NT2/D1 (cell line): ENCODE measurements at places on chromosomes 7 and 10.

- DNase-seq = peak; percentile 59
Measured at GRCh38 chr10:73590881-73591799, at the start of gene USP54. USP54 (minus strand) TSS chr10:73591342; CDS start chr10:73575658, 15,684 bp downstream.

GRCh38 chr10:87976101-87976743 is 112.8 kb downstream of the PTEN start:
- no peak for DNase-seq

GRCh38 chr10:24446739-24447138 is 237.8 kb downstream of the KIAA1217 start:
- no peak for DNase-seq

DNA sequence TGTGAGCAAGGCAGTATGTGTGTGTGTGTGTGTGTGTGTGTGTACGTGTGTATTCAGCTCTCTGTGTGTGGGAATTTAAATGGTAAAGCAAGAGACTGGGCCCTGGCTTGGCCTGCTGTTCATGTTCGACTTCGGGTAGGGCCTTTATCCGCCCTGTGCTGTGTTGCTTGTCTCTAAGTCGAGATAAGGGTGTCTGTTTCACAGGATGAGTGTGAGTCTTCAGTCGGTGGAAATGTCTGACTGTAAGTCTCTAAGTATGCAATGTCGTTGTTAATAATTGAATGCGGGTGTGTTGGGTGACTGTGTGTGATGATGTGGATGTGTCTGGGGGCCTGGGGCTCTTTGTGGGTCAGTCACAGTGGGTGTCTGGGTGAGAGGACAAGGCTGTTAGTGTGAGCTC is 34.8 kb downstream of the HIF1AN start:
- no peak for DNase-seq

- no peak for DNase-seq
Measured at GRCh38 chr7:42886893-42887505, 24.9 kb downstream of the C7orf25 start.

GRCh38 chr7:8185926-8186683 is 75.9 kb downstream of the ICA1 start:
- no peak for DNase-seq

DNA sequence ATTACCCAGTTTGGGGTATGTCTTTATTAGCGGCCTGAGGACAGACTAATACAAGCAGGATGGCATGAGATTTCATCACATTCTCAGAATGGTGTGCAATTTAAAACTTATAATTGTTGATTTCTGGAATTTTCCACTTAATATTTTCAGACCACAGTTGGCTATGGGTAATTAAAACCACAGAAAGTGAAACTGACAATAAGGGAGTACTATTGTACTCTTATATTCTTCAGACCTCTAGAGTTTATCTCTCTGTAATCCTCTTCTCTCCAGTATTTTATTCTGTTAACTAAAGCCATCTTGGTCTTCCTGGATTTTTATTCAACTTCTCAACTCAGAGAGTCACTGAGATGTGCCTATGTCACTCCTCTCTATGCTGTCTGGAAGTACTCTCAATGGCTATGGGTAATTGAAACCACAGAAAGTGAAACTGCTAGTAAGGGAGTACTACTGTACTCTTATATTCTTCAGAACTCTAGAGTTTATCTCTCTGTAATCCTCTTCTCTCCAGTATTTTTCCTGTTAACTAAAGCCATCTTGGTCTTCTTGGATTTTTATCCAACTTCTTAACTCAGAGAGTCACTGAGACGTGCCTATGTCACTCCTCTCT is 118.3 kb downstream of the PPP1R17 start:
- no peak for DNase-seq

DNA sequence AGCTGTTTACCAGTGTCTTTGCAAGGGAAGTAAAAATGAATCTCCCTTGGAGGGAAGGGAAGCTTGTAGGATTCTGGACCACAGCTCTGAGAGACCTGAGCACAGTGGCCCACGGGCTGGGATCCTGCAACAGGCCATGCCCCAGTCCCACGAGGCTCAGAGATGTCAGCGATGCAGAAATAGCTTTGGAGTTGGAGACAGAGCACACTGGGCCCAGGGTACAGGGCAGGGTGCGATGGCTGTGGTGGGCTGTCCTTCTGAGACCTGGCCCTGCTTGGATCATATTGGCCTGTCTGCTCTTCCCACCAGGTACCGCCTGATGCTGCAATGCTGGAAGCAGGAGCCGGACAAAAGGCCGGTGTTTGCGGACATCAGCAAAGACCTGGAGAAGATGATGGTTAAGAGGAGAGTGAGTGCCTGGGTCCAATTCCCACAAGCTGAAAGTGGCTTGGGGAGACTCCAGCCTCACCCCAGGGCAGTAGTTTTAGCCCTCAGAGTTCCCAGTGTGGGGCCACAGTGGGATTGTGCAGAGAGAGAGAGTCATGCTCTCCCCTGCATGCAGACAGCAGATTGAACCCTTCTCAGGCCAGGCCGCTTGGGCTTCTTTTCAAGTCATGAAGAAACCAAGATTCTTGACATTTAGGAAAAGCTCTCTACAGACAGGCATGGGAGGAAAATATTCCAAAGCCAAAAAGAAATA is 13.5 kb upstream of the CSGALNACT2 start:
- no peak for DNase-seq

- no peak for DNase-seq
Measured at GRCh38 chr10:82591421-82591820, 716.4 kb downstream of the NRG3 start.

- DNase-seq = no peak
Measured at GRCh38 chr7:68364886-68365625, 1233.2 kb upstream of the AUTS2 start.

- DNase-seq = no peak
Measured at GRCh38 chr7:116547347-116547746, 22.5 kb downstream of the CAV1 start.

GRCh38 chr7:151662251-151662826 is 142.6 kb upstream of the RHEB start:
- no peak for DNase-seq

DNA sequence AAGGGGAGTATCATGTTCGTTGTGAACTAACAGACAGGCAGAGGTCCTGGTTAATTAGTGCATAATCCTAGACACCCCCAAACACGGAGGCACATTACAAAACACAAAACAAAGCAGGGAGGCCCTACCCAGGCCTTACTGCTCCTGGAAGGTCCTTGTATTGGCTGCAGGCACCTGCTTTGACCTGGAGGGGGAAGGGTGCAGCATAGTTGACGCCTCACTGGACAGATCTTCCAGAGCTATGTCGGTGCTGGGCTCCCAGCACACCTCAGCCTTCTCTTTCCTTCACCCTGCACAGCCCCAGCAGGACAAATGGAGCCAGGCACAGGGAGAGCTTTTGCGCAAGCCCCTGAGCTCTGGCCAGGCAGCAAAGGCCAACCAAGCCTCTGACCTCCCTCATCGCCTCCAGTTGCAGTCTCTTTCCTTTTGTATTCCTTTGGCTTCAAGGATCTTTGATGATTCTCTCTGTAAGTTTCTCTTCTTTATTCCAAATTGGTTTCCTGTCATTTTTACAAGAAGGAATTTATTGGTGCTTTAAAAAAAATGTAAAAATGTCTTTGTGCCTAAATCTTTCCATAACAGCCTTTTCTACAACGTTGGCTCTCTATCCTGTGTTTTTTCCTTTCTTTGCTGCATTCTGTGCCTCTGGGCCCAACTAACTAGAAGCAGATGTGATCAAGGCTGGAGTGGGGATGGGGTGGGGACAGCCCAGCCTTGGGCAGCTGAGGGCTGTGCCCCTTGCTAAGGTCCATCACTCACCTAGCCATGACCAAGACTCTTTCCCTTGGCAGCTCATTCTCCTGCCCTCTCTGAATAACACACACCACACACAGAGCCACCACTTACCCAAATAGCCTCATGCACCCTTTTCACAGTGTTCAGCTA is 317.1 kb upstream of the NPVF start:
- no peak for DNase-seq

DNA sequence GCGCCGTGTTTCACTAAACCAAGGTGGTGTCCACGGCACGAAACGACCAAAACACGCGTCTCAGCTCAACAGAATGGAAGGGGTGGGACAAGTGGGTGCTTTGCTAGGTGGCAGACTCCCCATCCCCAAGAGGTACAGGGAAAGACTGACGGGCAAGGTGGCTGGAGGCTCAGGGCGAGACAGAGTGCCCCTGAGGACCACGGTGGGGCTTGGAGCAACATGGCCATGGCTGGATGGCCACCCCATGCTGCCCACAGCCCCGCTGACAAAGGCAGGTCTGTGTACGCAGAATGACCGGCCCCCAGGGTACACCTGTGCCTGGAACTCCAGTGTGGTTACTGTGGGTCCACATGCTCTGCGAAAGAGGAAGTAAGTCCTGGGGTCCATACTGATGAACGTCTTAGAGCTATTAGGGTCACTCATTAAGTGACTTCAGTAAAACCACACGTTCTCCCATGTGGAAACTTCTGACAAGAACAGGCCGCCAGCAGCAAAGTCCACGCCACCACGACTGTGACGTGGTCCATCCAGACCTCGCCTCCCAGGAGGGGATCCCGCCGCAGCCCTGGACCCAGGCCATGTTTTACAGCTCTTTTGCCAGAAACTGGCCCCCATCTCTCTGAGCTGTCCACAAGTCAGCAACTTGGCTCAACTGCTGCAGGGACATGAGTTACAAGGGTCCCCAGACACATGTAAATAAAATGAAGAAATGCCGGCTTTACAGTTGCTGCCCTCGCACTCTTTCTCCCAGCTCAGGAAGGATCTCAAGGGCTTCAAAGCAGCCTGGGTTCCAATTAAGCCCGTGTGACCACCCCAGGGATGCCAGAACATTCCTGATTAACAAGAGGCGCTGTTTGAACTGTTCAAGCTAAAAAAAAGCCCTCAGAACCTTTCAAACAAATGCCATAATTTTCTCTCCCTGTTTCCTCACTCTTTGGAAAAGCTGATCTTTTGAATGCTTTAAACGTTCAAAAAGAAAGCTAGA is 66.8 kb downstream of the MAD1L1 start:
- no peak for DNase-seq

GRCh38 chr7:66283003-66283920 is 78.1 kb downstream of the TPST1 start:
- DNase-seq = no peak

DNA sequence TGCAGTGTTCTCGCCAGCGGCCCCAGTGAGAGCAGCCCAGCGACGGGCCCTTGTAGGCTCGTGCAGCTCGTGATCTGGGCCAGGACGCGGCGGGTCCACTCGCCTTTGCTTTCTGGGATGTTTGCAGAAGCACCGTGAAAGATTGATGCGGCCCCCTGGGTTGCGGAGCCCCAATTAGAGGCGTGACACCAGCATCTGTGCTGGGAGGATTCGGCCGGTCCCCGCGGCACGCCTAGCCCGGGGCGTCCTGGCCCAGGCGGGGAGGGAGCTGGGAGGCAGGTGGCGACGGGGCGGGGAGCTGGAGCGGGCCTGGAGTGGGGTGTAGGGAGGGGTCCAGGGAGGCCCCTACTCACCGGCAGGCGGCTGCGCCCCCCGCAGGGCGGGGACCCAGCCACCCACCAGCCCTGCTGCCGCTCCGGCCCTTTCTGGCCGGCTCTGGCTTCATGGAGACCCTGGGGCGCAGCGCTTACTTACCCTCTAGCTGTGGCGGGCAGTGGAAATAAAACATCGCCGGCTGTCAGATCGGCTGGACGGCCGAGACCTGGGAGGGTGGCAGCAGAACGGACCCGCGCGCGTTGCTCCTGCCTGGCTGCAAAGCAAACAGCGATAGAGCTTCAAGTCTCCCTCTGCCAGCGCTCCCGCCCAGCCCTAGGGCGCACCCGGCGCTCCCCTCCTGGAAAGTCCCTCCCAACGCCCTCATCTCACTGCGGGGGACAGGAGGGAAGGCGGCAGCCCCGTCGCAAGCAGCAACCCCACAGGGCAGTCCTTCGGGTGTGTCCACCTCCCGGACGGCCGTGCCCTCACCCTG is 752 bp downstream of the DRGX start:
- DNase-seq = no peak

GRCh38 chr7:124566583-124566982 is 199.0 kb downstream of the GPR37 start:
- DNase-seq = peak; percentile 46

- DNase-seq = no peak
Measured at GRCh38 chr7:5634107-5634950, 147.1 kb downstream of the RNF216 start.

- DNase-seq = no peak
Measured at GRCh38 chr10:43453266-43453831, 16.4 kb downstream of the ZNF487 start.

DNA sequence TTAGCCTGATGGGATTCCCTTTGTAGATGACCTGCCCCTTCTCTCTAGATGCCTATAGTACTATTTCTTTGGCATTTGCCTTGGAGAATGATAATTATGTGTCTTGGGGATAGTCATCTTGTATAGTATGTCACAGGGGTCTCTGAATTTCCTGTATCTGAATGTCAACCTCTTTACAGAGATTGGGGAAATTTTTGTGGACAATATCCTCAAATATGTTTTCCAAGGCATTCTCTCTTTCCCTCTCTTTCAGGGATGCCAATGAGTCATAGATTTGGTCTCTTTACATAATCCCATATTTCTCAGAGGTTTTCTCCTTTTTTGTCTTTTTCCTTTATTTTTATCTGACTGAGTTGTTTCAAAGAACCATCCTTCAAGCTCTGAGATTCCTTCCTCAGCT is 99.4 kb downstream of the CTNNA3 start:
- DNase-seq = no peak

DNA sequence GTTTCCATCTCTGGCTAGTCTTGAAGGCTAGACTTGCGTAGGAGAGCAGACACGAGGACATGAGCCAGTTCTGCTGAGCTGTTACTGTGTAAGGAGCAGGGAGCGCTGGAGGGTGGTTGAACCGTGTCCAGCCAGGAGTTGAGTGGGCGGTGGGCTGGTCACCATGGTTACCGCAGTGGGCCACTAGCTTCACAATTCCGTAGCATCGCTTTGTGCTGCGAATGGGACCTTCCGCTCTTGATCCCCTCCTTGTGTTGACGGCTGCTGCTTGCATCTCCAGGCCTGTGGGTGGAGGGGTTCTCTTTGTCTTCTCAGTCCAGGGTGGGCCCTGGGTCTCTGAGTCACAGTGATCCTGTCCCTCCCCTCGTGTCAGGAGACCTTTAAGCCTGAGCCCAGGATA is 49.4 kb upstream of the OCM start:
- DNase-seq = peak; percentile 13
